Common myeloid progenitor, CD34-positive (primary cell): ENCODE measurements at places on chromosomes 2 and 18.
A peak's percentile ranks its signal among the peaks of the same experiment; 100 is the strongest.

GRCh38 chr18:50614838-50615237 is 55.0 kb downstream of the MAPK4 start:
- no peaks in the 10 kb centered on the region for H3K4me1 ChIP-seq
- no peaks in the 10 kb centered on the region for H3K36me3 ChIP-seq
- no peak overlapping the region for H3K27ac ChIP-seq
- DNase-seq, result no peak
- H3K4me3 ChIP-seq, result no peak overlapping the region

DNA sequence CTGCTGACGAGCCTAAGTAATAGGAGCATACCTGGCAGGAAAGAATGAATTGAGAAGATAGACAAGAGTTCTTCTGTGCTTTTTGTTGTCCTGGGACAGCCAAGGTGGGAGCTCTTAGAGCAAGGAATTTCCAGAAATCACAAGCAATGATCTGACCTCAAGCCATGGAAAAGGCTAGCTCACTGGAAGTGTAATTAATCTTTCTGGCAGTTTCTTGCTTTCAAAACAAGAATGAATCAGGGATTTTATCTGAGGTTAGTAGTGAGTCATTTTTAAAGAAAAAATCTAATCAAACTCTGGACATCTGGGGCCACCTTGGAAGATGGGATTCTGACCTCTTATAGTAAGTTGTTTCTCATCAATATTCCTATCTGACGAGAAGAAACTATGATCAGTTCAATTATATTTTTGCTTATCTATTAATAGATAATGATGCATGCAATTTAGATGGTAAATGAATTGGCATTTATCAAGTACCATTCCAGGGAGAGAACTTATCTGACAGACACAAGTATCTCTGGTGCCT is 98.0 kb downstream of the ADCYAP1 start:
- no peaks in the 10 kb centered on the region for H3K36me3 ChIP-seq
- DNase-seq, result peak; percentile 28
- H3K4me3 ChIP-seq, result no peak overlapping the region
- H3K27me3 ChIP-seq, result no peaks in the 10 kb centered on the region
- H3K27ac ChIP-seq, result no peak overlapping the region

GRCh38 chr2:210503001-210503623 is 26.6 kb upstream of the LANCL1 start:
- peaks cover 3% of the 10 kb centered on the region for H3K27me3 ChIP-seq
- H3K27ac ChIP-seq, result no peak overlapping the region
- H3K4me3 ChIP-seq, result peak overlapping the region; percentile 78
- H3K4me1 ChIP-seq, result no peaks in the 10 kb centered on the region

- DNase-seq, result no peak
- H3K4me3 ChIP-seq, result no peak overlapping the region
- peaks cover 15% of the 10 kb centered on the region for H3K36me3 ChIP-seq
Observed at GRCh38 chr2:10316336-10316735, 13.6 kb downstream of the HPCAL1 start.

DNA sequence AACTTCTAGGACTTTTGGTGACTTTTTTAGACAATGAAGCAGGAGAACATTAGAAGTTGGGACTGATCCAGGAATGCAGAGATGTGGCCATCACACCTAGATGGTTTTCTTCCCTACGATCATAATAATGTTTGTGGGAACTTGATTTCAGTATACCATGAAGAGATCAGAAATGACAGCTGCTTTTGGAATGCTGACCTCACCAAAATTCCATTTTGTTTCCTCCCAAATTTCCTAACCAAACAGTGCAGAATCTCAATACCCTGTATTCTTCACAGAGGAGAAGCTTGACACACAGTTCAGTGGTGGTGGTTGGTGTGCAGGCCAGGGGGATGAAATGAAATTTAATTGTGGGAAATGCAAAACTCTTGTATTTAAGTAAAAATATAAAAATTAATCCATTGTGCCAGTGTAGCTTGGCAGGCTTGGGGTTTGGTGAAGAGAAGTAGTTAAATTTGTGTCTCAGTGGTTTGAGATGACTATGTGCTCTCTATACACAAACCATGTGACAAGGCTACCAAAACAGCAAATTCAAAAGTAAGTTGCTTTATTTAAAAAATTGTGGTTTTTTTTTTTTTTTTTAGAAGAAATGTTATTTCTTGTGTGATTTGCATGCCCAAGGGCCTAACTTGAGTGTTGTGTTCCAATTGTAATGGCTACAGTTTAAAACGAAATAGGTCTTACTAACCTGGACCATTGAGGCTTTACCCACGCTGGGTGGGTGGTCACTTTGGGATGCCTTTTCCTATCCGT is 252.4 kb downstream of the LPIN1 start:
- no peak overlapping the region for H3K4me3 ChIP-seq
- no peak overlapping the region for H3K27ac ChIP-seq
- no peak for DNase-seq
- no peaks in the 10 kb centered on the region for H3K27me3 ChIP-seq

DNA sequence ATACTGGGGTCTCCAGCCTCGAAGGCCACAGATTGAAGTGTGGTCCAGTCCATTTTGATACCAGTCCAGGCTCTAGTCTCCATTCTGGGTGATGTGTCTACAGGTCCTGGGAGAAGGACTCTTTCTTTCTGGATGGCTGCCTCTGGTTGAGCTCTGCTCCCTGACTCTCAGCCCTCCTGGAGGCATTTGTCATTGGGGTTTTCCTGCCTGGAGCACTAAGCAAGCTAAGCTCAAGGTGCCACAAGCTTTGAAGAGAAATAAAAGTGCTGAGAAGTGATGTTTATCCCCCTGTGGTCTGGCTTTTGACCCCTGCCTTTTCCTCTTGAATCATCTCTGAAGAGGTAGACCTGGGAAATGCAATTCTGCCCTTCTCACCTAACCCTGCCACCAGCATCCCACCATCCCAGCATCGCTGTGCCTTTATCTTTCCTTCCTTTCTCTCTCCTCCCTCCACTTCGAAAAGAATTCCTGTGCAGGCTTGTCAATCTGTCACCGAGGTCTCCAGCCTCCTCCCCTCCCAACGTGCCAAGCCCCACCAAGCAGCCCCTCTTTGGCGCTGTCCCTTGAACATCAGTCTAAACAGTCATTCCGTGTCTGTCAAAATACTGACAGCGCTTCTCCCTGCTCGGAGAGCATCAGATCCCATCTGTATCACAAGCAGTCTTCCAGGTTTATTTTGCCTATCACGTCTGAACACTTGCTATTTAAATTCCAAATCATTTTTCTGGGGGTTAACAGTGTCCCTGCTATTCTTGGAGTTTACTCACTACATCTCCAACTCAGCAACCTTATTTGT is 334.6 kb upstream of the SLC14A2 start:
- H3K36me3 ChIP-seq, result no peaks in the 10 kb centered on the region
- no peaks in the 10 kb centered on the region for H3K27me3 ChIP-seq
- no peak for DNase-seq
- H3K4me1 ChIP-seq, result no peaks in the 10 kb centered on the region
- no peak overlapping the region for H3K4me3 ChIP-seq
- no peak overlapping the region for H3K27ac ChIP-seq
